NCI-H1694 treated with DMSO at 0.1 percent for 48 hours (cell line): ENCODE measurements at places on chromosomes 11 and 22.

DNA sequence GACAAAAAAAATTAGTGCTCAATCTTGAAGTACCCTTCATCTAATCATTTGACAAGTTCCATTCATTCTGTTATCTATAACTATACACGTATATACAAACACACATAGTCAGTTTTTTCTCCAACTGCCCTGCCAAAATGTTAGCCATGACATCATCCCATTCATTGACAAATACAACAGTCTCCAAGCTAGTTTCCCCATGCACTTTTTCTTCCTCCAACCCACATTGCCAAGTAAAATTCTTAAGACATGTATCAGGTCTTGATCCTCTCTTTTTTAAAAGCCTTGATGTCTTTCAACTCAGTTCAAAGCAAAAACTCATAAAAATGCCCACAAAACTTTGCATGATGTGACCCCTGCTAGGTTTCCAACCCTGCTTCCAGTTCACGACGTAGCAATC, 58.1 kb downstream of the DDI1 start:
- DNase-seq: no peak

- DNase-seq: no peak
These were observed 134.1 kb downstream of the NAV2 start for GRCh38 chr11:19846654-19847305.

DNA sequence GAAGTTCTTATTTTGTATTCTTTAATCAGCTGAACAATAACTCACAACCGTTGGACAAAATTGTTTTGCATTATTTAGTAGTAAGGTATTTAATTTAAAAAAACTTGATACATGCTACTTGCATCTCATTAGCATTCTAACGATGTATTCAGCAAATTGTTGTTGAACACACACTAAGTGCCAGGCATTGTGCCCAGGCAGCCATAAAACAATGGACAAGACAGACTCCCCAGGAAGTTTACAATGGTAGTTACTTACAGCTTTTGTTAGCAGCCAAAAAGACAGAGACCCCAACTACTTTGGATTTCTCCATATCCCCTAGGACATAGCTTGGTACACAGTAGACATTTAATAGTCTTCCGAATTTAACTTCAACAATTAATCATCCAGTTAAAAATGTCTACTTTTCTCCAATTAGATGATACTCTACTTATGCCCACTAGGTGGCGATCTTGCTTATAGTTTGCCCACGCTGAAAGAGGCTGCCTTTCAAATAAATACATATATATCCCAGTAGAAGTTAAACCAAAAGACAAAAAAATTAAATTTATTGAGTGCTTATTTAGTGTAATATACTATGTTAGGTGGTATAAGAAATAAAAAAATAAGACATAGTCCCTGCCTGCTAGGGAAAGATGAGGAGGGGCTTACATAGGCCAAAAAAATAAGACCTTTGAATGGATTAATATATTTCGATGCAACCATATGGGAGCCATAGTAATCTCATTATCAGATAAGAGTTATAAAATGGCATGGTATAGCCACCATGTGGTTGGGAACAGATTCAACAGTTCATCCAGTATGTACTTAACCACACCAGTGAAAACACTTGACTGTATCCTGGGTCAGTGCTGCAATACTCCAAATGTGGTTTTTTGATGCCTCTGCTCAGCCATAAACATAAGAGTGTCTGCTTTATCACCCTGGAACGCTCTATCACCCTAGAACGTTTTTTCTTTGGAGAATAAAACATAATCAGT, 2.0 kb upstream of the FJX1 start:
- peak; percentile 81 for DNase-seq

- DNase-seq: no peak
These were observed 2268.7 kb downstream of the LRRC4C start for GRCh38 chr11:39190751-39191150.

- DNase-seq: no peak
These were observed 26.2 kb upstream of the TMEM123 start for GRCh38 chr11:102478673-102479299.

GRCh38 chr11:11620921-11621572, 758 bp downstream of the GALNT18 start:
- no peak for DNase-seq

GRCh38 chr11:125270711-125271110, 106.2 kb downstream of the PKNOX2 start:
- DNase-seq: no peak

- no peak for DNase-seq
These were observed 822 bp downstream of the MARK2 start for GRCh38 chr11:63839508-63840355.

GRCh38 chr11:113505541-113506375, 30.6 kb upstream of the DRD2 start:
- no peak for DNase-seq

- DNase-seq: no peak
These were observed 3.1 kb downstream of the CD3D start for GRCh38 chr11:118339281-118339961.

GRCh38 chr11:120332822-120333716, 3.1 kb upstream of the ARHGEF12 start:
- no peak for DNase-seq

- no peak for DNase-seq
These were observed 31.3 kb downstream of the CTNND1 start for GRCh38 chr11:57792870-57793269.

DNA sequence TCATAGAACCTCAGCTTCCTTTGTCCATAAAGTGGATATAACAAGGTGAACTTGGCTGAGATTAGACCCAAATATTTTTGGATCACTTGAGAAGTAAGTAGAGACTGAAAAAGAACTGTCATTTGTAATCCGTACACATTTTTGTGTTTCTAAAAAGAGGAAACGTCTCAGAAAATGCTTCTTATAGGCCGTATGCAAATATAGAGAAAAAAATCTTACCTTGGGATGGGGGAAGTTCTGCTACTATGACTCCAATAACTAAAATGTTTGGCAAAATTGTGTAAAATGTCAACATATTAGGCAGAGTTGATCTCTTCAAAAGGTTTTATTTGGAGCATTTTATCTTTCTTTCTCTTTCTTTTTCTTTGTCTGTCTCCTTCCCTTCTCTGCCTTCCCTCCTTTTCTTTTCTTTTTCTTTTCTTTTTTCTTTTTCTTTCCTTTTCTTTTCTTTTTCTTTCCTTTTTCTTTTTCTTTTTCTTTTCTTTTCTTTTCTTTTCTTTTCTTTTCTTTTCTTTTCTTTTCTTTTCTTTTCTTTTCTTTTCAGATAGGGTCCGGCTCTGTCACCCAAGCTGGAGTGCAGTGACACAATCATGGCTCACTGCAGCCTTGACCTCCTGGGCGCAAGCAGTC, 48.2 kb downstream of the ADM start:
- no peak for DNase-seq

- DNase-seq: no peak
These were observed 681 bp upstream of the ARHGEF12 start for GRCh38 chr11:120335556-120335907.

- DNase-seq: no peak
These were observed 561.0 kb downstream of the LUZP2 start for GRCh38 chr11:25057861-25058260.

- DNase-seq: no peak
These were observed 11.7 kb upstream of the LTO1 start for GRCh38 chr11:69686856-69687255.

DNA sequence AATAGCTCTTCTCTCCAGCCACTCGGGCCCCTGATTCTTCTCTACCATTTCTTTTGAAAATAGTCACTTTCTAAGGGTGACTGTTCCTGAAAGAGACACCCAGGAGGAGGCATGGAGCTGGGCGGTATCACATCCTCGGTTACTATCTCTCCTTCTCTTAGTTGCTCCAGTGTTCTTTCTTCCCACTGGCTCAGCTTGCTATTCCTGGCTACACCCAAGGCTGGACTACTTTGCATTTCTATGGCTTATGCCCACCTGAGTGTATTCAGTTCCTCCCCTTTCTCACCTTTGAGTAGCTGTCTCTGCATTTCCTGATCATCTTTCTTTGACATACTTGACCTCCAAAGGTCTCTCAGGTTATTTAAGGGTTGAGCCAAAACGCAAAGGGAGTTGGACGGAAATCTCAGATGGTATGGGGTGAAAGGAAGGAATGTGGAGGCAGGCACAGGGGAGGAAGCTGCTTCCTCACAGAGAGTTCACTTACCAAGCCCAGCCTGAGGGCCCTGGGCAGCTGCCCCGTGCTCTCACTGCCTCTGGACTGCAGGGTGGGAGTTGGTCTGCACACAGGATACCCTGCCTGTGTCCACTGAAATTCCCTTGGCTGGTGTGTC, 155.7 kb downstream of the SNX19 start:
- no peak for DNase-seq

DNA sequence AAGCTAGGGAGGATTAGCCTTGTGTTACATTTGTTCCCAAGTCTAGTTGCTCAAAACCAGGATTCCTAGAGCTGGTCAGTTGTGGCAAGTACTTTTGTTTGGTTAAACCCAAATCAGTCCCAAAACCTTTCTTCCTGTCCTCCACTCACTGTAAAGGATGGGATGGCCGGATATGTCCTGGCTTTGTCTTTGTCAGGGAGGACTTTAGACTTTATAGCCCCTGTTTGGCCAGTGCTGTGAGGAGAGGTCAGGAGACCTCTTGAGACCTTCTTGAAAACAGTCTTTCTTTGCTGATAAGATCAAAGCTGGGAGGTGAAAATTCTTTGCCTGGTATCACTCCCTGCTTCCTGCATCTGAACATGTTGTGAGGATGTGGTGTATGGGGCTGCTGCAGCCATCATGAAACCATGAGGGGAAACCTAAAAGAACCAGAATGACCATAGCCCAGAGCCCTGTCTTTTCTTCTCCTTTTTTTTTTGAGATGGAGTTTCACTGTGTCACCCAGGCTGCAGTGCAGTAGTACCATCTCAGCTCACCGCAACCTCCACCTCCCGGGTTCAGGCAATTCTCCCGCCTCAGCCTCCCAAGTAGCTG, 43.6 kb upstream of the FTH1 start:
- no peak for DNase-seq

DNA sequence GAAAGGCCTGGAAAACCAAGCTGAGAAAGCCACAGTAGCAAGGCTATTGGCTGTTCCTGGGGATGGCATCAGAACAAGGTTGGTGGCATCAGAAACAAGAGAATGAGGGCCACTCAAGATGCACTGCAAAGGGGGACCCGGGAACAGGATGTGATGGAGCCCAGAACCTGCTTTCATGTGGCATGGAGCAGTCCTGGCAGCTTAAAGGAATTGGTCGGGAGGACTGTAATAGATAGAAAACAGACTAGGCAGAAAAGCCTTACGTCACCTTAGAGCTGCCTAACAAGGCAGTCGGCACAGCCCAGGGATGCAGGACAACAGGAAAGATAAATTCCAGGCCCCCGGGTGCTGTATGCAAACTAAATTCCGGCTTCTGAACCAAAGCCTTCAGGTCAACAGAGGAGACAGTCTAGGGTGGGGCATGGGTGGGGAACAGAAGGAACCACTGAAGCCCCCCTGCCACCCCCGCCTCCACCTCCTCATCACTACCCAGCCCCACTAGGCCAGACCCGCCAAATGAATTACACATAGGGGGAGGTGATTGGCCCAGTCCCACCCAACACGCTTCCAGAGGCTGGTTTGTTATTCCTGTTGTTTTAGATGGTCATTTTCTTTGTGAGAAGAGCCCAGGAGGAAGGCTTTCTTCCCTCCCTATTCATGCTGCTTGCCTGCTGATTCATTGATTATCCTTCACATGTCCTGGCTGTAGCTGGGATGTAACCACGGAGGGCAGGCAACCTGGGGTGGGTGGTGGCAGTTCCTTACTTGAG, 25.7 kb upstream of the LRRC55 start:
- no peak for DNase-seq

- no peak for DNase-seq
These were observed 101.4 kb downstream of the GALNT18 start for GRCh38 chr11:11520231-11521015.

DNA sequence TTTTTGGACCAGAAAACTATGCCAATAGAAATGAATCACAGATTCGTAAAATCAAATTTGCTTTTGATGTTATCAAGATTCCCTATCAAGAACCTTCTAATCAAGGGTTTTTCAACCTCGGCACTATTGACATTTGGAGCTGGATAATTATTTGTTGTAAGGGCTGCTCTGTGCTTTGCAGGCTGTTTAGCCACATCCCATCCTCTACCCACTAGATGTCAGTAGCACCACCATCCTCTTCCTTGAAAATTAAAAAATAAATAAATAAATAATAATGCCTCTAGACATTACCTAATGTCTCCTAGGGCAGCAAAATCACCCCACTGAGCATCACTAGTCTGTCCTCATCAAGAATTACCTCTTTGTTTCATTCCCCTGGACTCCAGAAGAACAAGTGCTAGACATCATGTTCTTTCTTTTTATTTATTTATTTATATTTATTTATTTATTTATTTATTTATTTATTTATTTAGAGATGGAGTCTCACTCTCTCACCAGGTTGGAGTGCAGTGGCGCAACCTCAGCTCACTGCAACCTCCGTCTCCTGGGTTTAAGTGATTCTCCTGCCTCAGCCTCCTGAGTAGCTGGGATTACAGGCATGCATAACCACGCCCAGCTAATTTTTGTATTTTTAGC, 744.7 kb downstream of the KCNA4 start:
- DNase-seq: no peak

GRCh38 chr11:65419460-65419771, 3.2 kb upstream of the NEAT1 start:
- DNase-seq: no peak

- no peak for DNase-seq
These were observed 37.2 kb downstream of the CELSR1 start for GRCh38 chr22:46500201-46500600.

DNA sequence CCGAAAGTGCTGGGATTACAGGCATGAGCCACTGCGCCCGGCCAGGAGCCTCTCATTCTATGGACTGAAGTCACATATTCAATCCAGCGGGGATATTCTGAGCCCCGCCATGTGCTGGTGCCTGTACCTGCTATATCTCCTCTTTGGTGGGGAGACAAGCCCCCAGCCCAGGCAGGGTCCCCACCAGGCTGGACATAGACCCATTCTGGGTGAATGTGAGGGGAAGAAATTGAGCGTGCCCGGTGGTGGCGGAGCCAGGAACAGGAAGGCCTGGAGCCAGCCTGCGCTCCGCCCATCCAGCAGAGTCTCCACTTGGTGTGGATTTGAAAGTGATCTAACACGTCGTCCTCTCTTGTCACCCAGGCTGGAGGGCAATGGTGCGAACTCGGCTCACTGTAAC, 38.0 kb upstream of the CSNK1E start:
- DNase-seq: no peak

GRCh38 chr22:19177164-19178064, 1.1 kb downstream of the SLC25A1 start:
- DNase-seq: no peak

GRCh38 chr22:19197997-19198865, 19.7 kb upstream of the SLC25A1 start:
- DNase-seq: no peak

DNA sequence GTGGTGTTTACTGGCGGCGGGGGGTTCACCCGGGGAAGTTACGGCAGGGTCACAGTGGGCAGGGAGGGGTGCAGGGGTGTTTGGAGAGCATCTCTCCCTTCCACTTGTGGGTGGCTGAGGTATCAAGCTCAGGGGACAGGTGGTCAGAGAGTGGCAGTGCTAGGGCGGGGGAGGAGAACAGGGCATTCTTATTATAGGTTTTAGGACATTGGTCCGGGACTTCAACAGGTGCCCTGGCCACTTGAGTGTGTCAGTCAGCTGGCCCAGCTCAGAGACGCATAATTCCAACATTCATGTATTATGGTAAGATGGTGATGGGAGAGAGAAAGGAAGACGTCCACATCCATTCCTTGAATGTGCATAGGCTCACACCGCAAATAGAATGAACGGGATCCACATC, 101.7 kb downstream of the TEAD1 start:
- DNase-seq: no peak
